Cortex of kidney (tissue), 1 donor: ENCODE measurements at places on chromosomes 2 and 18.

- no peak for DNase-seq
Observed at GRCh38 chr18:56575819-56576663, 62.4 kb downstream of the TXNL1 start.

DNA sequence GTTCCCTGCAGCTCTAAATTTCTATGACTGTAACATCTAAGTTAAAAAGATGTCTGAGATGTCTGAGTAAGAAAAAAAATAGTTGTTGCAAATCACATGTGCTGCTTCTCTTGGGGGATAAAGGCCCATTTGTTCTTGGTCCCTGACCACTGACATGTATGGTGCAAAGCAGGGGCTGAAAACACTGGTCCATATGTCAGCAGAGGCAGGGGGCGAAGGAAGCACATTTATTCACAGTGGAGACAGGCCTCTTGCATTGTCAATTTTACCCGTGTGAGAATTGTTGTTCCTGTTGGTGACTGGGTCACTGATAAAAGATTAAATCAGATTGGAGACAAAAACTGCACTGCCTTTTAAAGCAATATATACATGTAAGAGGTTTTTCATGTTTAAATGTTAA, 38.8 kb downstream of the PRKCE start:
- no peak for DNase-seq

GRCh38 chr18:77131652-77132368, 773 bp downstream of the MBP start:
- DNase-seq = no peak

- DNase-seq = no peak
Observed at GRCh38 chr2:187263675-187264560, 184.1 kb downstream of the CALCRL start.

- no peak for DNase-seq
Observed at GRCh38 chr2:134670955-134671354, 47.8 kb downstream of the TMEM163 start.

GRCh38 chr2:217903859-217904613, 98.8 kb downstream of the TNS1 start:
- no peak for DNase-seq

DNA sequence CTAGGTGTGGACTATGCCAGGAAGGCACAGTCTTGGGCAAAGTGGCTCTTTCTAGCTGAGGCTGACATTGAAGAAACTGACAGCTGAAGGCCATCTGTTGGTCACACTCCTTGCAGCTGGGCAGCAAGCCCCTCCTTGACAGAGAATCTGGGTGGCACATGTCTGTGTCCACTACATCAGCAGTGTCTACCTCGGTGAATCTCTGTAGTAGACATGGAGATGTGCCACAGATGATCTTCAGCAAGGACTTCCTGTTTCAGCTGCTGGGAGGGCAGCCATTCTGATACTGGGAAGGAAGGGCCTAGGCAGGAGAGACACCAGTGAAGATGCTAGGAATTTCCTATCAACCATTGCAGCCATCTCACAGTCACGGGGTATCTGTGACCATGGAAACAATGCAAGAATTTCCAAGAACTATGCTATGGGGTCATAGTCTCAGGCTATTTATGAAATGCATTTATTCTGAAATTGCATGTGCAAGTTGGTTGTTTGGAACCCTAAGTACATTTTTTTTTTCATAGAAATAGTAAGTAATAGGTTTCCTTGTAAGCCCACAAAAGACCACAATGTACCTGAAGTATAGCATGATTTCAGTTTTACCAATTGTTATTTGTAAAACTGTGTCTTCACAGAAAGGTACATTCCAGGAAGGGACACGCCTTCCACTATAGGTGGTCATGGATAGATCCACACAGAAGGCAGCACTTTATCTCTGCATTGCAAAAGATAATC, 63.8 kb upstream of the DARS1 start:
- no peak for DNase-seq

DNA sequence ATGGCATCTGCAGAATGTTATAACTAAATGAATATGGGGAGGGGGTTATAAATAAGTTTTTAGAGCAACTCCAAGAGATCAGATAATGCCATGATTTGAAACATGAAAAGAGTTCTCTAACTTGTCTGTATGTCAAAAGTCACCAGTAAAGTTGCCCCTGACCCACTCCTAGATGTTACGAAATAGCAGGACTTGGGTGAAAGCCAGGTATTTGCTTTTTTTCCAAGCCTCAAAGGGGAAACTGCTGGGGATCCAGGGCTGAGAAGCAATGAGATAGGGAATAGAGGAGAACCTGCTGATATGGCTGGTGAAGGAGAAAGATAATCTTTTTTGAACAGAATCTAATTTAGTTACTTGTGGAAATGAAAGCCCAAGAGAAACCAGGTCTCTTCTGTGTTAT, 191.5 kb upstream of the CDH20 start:
- no peak for DNase-seq

DNA sequence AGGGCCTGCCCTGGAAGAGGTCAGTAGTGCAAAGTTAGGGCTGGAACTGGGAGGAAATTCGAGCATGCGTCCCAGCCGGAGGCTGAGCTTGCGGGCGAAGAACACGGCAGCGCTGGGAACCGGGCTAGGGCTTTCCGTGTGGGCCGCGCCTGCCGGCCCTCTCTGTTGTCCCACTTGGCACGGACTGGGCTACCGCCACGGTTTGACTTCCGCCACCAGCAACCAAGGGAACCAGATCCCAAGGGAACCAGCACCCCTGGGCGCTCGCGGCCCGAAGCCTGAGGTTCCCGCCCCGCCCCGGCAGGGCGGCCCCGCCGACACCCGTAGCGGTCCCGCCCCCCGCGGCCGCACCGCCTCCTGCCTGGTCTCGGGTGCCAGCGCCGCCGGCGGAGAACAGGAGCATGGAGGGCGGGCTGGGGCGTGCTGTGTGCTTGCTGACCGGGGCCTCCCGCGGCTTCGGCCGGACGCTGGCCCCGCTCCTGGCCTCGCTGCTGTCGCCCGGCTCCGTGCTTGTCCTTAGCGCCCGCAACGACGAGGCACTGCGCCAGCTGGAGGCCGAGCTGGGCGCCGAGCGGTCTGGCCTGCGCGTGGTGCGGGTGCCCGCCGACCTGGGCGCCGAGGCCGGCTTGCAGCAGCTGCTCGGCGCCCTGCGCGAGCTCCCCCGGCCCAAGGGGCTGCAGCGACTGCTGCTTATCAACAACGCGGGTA, at the start of gene SPR:
Gene SPR (plus strand): TSS at position 377 of the 708 bp plus-strand sequence. CDS start 25 bp downstream, at position 402.
- no peak for DNase-seq

DNA sequence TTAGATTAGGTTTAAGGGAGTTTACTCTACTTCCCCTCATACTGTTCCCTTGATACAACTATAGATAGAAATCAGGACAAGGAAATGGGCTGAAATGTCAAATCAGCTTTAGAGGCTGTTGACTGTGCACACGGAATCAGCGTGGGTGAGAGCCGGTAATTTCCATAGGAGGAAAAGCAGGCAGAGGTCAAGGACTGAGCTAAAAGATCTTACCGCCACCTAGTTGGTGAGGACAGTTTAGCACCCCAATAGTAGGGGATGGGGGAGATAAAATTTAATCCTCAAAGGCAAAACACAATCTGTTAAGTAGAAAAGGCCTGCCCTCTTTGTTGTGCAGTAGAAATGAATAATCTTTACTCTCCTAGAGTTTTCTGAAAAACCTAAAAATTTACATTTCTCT, 1154.5 kb upstream of the CHAC2 start:
- DNase-seq = no peak

- DNase-seq = no peak
Observed at GRCh38 chr2:172196768-172197431, 94.2 kb upstream of the DLX2 start.

DNA sequence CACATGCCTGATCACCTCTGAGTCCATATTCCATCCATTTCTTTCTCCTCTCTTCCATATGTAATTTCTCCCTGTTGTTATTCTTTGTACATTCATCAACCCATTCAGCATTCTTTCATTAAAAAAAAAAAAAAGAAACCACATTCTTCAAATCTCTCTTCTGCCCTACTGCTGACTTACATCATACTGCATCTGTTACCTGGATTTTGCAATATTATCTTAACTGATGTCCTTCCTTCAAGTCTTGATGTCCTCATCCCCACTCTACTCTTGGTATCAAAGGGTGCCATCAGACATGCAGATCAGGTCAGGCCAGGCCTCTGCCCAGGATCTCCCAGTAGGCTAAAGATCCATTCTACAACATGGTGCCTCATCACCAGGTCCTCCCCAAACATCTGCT, 90.6 kb downstream of the SGPP2 start:
- no peak for DNase-seq

- no peak for DNase-seq
Observed at GRCh38 chr2:39431592-39432316, 5.3 kb downstream of the MAP4K3 start.

DNA sequence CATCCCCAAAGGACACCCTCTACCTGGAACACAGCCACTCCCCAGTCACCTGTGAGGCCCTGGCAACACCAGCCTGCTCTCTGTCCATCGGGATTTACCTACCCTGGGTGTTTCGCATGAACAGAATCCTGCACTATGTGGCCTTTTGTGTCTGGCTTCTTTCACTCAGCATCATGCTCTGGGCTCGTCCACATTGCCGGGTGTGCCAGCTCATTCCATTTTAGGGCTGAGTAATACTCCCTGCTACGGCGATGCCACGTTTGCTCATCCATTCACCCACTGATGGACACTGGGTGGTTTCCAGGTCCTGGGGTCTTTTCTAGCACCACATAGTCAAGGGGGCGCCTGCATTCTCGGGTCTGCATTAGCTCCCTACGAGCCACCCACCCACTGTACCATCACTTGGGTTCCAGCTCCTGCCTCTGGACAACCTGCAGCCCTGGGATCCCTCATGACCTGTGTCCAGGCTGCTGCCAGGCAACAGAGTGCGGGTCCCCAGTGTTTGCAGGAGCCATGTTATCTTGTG, 22.0 kb downstream of the KCNF1 start:
- DNase-seq = no peak

GRCh38 chr2:161754379-161754778, 130.2 kb downstream of the SLC4A10 start:
- no peak for DNase-seq

DNA sequence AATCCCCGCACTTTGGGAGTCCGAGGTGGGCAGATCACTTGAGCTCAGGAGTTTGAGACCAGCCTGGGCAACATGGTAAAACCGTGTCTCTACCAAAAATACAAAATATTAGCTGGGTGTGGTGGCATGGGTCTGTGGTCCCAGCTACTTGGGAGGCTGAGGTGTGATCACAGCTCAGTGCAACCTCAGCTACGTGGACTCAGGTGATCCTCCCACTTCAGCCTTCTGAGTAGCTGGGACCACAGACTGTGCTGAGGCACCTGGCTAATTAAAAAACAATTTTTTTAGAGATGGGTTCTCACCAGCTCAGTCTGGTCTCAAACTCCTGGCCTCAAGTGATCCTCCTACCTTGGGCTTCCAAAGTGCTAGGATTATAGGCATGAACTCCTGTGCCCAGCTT, 23.4 kb downstream of the ANKRD12 start:
- DNase-seq = no peak

GRCh38 chr18:7755753-7756475, 188.8 kb downstream of the PTPRM start:
- DNase-seq = no peak

DNA sequence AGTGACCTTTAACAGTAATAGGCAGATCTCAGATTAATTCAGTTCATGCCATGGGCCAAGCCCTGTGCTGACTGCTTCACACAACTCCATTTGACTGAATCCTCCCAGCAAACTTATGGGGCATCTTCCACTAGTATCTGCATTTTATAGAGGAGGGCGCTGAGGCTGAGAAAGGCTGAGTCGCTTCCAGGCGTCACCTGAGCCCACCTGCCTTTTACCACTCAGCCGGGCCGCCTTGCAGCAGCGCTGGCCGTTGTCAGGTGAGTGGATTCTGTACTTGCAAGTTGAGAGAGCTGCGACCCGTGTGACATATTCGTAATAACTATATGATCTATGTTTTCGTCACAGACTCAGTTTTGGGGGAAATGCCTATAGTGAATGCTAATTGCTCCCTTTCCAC, 59.3 kb upstream of the B3GNT7 start:
- DNase-seq = no peak

- no peak for DNase-seq
Observed at GRCh38 chr2:233991196-233991595, 59.3 kb upstream of the SPP2 start.

- DNase-seq = no peak
Observed at GRCh38 chr2:123530004-123530403, 495.1 kb upstream of the CNTNAP5 start.

- DNase-seq = no peak
Observed at GRCh38 chr2:79782576-79783452, 270.0 kb downstream of the CTNNA2 start.

DNA sequence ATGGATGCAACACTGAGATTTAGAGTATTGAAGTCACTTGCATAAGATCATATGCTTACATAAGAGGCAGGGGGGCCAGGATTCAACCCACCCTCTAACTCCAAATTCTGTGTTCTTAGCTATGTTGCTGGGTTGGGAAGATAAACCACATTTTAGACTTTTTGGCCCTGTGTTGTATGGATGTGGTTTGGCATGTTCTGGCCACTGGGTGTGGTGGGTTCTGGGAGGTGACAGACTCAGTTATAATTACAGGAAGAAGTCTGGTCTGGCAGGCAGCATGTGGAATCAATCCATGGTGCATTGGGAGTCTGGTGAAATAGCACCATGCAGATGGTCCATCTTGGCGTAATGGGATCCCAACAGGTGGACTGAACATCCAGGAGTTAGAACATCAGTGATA, 138.9 kb downstream of the LTBP1 start:
- no peak for DNase-seq

DNA sequence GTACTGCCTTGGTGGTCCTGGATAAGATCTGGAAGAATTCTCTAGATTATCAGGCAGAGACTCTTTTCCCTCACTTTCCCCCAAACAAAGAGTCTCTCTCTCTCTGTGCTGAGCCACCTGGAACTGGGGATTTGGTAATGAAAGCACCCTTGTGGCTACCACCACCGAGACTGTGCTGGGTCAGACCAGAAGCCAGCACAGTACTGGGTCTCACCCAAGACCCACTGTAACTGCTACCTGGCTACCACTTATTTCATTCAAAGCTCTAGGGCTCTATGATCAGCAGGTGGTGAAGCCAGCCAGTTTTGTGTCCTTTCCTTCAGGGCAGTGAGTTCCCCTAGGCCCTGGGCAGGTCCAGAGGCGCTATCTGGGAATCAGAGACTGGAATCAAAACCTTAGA, 269.6 kb upstream of the CWC22 start:
- DNase-seq = no peak

DNA sequence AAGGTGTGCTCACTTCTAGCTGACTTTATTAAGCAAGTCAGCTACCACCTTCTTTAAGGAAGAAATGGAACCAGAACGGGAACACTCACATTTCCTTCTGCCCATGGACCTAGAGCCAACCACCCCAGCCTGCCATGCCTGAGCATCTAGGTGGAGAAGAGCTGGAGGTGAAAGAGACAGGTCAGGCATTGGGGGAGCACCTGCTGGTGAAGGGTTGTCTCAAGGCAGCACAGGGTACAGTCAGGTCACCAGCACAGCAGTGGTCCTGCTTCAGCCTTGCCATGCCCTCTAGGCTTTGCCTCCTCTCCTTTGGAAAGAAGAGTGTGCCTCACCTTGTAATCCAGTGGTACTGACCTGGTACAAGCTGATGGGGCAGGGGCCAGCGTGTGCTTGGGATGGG, 107.9 kb downstream of the KCNF1 start:
- no peak for DNase-seq

- DNase-seq = no peak
Observed at GRCh38 chr18:61127714-61128467, 205.3 kb upstream of the CDH20 start.
